ENCODE measurements at places on chromosomes 11 and 22. TPM values are rescaled to one million over a fixed set of nuclear protein-coding genes. Genes with fewer than 3 reads are reported as not detected.

The OR56B1 gene
- not detected for total RNA-seq

The SSH3 gene
- 54.7 TPM for total RNA-seq

The APOA1 gene
- 6.9 TPM for total RNA-seq

The SERHL2 gene
- 11.5 TPM for total RNA-seq

The GRAP2 gene
- not detected for total RNA-seq

The NUP98 gene
- 45.6 TPM for total RNA-seq

The DNAJB13 gene
- under 0.01 TPM for total RNA-seq

The OR51B2 gene
- not detected for total RNA-seq

The UPK3A gene
- total RNA-seq: not detected

The SAA4 gene
- total RNA-seq: not detected

The GGT5 gene
- 114 TPM for total RNA-seq

The ASPHD2 gene
- total RNA-seq: 0.82 TPM

The RBFOX2 gene
- total RNA-seq: 117 TPM
